Eye (tissue), 1 donor: ENCODE measurements at places on chromosomes 11 and 22.

DNA sequence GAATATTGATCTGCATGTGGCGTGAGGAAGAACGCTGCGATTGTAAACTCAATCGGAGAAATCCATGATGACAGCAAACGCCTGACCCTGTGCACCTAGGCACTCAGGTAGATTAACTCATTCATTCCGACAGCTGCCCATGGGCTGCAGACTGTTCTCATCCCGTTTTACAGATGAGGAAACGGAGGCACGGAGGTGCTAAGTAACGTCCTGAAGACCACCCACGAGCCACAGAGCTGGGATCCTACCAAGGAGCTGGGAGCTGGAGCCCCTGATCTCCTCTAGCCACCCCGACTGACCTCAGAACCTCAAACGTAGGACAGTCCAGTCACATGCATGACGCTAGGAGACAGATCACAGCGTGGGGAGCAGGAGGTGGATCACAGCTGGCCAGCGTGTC is 1092.7 kb downstream of the BRD1 start:
- DNase-seq: no peak

DNA sequence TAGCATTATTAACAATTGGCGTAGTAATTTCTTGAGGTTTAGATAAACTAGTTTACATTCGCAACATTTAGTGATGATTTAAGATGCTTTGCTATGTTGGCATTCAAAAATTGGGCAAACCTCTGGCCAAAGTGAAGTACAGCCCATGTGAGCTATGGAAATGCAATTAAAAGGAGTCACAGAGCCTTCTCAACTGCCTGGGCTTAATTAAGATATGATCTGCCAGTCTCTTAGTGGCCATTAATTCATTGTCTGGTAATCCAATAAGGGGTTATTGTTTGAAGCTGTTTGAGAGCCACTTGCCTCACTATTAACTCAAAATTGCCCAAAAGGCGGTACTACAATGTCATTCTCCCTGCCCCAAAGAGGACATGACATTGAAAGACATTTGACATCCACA is 608.9 kb downstream of the NTM start:
- no peak for DNase-seq

- no peak for DNase-seq
These were observed 7.4 kb downstream of the SPCS2 start for GRCh38 chr11:74956397-74957015.

DNA sequence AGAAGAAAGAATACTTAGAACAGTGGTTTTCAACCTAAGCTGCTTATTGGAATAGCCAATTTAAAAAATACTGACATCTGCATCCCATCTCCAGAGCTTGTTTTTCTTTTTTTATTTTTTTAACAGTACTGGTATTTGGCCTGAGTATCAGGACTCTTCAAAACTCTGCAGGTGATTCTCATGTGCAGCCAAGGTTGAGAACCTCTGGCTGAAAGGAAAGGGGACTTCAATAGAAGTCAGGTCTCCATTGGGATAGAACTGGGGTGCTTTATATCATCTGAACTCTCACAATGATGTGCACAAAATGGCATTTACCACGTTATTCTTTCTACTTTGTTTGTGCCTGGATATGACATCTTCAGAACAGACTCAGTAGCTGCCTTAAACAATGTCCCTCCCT is 55.3 kb downstream of the BBOX1 start:
- no peak for DNase-seq

- no peak for DNase-seq
These were observed 25.4 kb downstream of the PATL1 start for GRCh38 chr11:59643390-59643789.

DNA sequence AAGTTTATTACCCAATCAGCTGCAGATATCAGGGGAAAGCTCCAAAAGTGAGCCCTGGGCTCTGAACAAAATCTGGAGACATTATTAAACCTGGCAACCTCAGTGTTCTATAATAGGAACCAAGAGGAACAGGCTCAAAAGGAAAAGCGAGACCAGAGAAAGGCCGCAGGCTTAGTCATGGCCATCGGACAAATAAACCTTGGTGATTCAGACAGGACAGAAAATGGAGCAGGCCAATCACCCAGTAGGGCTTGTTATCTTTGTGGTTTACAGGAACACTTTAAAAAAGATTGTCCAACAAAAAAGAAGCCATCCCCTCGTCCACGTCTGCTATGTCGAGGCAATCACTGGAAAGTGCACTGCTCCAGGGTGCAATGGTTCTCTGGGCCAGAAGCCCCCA is 7.7 kb upstream of the PANX1 start:
- no peak for DNase-seq

GRCh38 chr11:289712-290620 is 1.0 kb downstream of the PGGHG start:
- DNase-seq: no peak

DNA sequence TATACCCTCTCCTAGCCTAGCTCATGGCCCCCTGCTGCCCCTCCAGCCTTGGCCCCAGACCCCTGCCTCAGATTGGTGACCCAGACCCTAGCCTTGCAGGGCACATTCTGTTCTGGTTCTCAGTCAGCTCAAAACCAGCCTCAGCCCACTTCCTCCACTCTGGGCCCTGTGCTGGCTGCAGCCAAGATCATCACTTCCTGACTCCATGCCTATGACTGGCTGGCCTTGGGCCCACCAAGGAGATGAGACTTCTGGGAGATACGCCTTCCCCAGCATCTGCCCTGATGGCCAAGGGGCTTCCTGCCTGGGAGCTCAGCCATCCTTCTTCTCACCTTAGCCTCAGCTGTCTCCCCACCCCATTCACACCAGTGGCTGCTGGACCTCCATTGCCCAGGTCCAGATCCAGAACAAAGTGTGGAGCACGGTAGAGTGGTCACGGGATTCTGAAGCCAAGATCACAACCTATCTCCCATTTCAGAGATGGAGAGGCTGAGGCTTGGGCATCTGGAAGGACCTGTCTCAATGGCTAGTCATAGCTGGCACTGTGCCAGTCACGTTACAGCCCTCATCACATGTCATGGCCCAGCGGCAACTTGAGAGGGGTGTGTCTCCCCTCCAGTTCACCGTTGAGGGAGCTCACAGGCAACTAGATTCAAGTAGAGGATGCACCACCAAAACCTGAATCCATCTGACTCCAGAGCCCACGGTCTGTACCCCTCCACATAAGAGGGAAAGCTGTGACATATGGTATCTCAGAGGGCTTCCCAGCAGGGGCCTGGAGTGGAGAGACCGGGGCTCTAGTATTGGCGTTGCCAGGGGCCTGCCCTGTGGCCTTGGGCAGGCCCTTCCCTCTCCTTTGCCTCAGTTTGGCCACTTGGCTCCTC is 43.0 kb upstream of the KLHL35 start:
- DNase-seq: peak; percentile 14

GRCh38 chr11:14248580-14248981 is 110.4 kb downstream of the RRAS2 start:
- peak; percentile 85 for DNase-seq

DNA sequence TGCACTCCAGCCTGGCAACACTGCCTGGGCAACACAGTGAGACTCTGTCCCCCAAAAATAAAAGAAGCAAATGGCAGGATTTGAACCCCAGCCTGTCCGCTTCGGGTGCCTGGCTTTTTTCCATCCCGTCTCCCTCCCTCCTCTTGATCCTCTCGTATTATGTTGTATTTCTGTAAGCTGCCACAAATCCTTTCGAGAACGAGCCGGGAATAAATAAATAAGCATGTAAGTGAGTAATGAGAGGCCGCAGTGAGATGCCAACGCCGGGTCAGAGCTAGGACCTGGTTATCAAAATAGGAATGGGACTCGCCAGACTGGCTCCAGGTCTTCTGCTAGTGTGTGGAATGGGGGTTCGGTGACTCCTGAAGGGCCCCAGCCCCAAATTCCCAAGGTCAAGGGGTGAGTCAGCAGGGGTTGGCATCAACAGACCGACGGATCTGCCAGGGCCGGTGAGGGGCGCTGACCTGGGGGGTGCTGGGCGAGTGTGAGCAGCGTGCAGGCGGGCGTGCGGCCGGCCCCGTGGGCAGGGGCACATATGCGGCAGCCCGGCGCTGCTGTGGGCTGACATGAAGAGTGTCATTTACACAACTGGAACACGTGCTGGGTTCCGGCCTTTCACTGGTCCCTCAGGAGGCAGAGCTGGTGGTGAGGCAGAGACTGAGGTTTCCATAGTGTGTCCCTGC is 47.8 kb downstream of the FLRT1 start:
- no peak for DNase-seq

DNA sequence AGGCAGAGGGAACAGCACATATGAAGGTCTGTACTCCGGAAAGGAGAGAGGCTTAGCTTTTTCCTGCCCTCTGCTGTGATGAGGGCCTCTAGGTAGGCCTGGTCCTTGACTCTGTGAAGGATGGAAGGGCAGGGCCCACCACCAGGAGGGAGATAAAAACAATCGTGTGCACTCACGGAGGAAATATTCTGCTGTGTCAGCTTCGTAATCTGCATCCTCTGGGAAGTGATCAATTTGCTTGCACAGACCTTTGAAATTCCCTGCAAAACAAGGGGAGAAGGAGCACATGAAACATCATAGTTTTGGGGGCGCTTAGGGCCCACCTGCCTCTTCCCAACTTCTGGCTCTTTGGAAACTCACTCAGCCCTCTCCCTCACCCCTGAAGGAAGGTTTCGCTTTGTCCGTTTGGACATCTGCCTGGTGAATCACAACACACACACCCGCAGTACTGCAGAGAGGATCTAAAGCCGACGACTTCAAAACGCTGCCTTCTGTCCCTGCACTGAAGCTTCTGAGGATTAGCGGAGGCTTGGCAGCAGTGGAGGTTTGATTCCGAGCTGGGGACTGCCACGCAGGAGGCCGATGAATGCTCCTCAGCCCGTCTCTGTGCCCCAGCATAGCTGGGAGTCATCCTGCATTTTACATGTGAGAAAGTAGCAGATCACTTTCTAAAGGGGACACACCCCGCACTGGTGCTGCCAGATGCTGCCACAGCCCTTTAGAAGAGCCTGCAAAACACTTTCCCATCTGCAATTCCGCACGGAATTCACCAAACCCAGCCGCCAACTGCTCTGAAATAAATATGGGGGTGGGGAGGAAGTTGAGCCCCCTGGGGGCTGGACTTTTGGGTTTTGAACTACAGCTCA is 58.6 kb upstream of the EIF3D start:
- DNase-seq: no peak

DNA sequence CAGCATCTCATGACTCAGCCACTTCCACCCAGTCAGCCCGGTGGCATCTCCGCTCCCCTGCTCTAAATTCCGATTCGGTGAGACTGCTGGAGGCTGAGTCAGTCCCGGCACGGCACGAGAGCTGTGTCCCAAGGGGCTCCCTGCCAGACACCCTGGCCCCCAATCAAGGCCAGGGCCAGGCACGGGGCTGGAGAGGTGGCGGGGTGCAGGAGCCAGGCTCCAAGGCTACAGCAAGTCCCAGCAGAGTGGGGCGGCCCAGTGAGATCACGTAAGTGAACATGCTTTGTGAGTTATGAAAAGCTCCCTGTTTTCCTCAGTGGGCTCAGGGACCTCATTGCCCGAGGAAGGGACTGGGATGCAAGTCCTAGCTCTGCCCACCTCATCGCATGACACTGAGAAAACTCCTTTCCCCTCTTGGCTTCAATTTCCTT is 3.0 kb downstream of the C11orf68 start:
- peak; percentile 36 for DNase-seq

DNA sequence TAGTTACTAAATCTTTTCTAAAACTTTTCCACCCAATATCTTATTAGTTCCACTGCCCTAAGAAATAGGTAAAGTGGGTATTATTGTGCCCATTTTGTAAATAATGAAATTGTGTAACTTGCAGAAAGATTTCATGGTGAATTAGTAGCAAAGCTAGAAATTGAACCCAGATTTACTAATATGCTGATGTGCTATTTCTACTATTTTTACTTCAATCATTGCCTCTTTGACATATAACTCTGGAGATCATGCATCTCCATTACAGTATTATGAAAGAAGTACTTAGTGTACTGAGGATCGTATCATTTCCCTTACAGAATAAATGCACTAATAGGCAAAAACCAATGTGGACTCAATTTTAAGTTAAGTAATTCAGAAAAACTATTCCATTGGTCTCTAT is 119.0 kb downstream of the CSTPP1 start:
- DNase-seq: no peak

DNA sequence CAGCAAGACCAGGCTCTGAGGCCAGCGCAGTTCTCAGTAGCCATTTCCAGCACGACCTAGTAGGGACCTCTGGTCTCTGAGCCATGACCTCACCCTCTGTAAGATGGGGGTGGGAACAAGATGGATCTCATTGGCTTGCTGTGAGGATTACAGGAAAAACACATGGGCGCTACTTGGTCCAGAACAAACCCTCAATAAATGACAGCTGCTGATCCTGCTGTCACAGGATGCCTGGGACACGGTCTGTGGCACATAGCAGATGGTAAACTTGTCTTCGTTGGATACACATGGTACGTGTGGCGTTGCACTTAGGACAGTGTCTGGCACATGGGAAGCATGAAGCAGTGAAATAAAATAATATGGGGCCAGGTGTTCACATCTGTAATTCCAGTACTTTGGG is 4.5 kb upstream of the KCTD17 start:
- peak; percentile 56 for DNase-seq

GRCh38 chr11:111370902-111371578 is 8.0 kb downstream of the POU2AF1 start:
- no peak for DNase-seq

GRCh38 chr11:55949330-55949729 is 13.1 kb upstream of the OR5I1 start:
- DNase-seq: no peak

DNA sequence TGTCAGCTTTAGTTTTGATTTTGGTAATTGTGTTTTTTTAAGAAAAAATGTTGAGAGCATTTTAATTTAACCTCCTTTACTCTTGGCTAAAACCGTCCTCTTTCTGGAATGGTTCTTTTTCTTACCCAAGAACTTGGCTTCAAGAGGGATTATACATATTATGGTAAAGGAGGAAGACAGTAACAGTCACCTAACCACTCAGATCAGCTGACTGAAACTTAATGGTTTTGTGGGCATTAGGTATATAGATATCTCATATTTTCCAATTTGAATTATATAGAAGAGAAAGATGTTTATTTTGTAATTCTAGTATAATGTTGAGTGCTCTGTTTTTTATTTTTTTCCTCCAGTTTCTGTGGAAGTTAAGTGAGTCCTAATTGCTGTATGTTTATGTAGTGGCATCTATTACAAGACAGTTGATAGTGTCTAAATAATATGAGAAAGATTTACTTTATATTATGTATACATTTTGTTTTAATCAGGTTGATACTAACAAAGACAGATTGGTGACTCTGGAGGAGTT is 36.6 kb upstream of the NCR3LG1 start:
- DNase-seq: no peak

GRCh38 chr11:10076458-10077141 is 217.4 kb downstream of the SBF2 start:
- DNase-seq: no peak

GRCh38 chr22:36544107-36544620 is 15.2 kb upstream of the EIF3D start:
- no peak for DNase-seq

- DNase-seq: peak; percentile 50
These were observed at the start of gene ADM2 for GRCh38 chr22:50481440-50482106. TSS of gene ADM2 (plus strand) at chr22:50481543. CDS start at chr22:50481848, 305 bp downstream.

GRCh38 chr11:133291780-133292179 is 240.5 kb downstream of the OPCML start:
- DNase-seq: no peak
